ENCODE measurements at places on chromosomes 12 and 14.

DNA sequence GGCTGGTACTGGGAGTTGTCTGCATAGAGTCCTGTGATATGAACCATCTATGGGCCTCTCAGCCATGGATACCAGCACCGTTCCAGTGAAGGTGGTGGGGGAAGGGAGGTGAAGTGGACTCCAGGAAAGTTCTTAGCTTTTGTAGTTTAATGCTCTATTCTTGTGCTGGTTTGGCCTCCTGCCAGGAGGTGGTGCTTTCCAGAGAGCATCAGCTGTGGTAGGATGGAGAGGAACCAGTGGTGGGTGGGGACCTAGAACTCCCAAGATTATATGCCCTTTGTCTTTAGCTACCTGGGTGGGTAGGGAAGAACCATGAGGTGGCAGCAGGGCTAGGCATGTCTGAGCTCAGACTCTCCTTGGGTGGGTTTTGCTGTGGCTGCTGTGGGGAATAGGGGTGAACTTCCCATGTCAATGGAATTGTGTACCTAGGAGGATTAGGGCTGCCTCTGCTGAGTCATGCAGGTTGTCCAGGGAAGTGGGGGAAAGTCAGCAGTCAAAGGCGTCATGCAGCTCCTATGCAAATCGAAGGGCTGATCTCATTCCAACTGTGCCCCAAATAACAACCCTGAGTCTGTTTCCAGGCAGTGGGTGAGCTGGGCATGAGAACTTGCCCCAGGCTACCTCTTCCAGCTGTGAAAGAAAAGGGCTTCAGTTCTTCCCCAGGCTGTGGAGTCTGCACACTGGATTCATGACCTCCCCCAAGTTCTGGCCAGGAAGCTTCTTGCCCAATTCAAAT, 14.2 kb downstream of the GZMH start:
- DNase-seq = no peak

GRCh38 chr12:6316921-6317692, 6.6 kb downstream of the PLEKHG6 start:
- no peak for DNase-seq

DNA sequence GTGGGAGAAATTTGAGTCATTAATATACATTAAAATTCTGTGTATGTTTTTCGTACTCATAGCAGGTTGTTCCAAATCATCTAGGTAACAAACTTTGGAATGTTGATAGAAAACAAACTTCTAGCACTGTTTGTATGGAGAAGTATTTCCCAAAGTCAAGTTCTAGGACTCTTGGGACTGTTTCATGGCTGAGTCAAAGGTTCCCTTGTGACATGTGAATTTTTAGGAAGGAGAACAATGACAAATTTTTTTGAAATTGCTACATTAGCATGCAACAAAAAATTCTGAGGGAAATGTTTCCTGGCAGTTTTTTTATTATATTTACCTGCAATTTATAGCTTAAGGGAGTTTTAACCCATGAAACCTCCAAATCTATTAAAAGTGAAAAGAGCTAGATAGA, 73.8 kb downstream of the RASSF8 start:
- no peak for DNase-seq

- DNase-seq = no peak
These were observed 11.5 kb downstream of the COL2A1 start for GRCh38 chr12:47992776-47993175.

DNA sequence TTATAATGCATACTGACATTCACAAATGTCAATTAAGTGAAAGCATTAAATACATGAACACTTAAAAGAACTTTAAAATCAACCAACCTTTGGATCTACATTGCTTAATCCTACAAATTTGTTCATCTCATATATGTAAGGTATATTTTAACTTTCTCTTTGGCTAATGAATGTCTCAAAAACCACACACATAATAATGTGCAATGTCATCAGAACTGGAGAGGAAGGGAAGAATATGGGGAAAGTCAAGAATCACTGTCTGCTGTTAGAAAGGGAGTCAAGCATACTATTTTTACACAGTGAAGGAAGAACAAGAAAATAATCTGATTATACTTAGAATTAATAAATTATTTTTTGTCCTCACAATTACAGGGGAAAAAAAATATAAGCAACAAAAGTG, 4.9 kb downstream of the GMFB start:
- no peak for DNase-seq

- DNase-seq = no peak
These were observed 448.2 kb upstream of the TBX3 start for GRCh38 chr12:115132145-115132544.

DNA sequence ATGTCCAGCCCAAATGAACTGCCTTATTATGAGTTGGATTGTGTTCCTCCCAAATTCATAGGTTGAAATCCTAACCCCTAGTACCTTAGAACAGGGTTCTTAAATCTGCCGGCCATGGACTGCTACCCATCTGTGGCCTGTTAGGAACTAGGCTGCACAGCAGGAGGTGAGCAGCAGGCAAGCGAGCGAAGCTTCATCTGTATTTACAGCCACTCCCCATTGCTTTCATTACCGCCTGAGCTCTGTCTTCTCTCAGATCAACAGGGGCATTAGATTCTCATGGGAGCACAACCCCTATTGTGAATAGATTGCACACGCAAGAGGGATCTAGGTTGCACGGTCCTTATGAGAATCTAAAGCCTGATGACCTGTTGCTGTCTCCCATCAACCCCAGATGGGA, 9.8 kb upstream of the EML5 start:
- DNase-seq = no peak

GRCh38 chr14:33978892-33979612, 28.2 kb upstream of the EGLN3 start:
- DNase-seq = no peak

- no peak for DNase-seq
These were observed 1119.1 kb upstream of the ATXN7L3B start for GRCh38 chr12:73418541-73418940.

- no peak for DNase-seq
These were observed 1.1 kb upstream of the ARG2 start for GRCh38 chr14:67618617-67619063.

DNA sequence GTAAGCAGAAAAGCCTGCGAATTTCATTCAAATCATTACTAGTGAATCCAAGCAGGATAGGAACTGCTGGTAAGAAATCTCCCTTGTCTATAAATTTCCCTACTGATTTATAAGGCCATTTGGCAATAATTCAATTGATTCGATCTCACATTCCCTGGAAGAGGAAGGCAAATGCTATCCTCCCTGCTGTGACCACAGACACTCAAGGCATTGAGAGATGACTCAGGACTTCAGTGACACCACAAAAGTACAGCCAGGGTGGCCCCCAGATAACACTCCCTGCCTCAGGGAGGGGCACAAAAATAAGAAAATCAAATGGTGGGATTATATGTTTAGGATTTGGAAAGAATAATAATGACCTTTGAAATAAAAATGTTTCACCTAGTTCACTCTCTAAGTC, 162.7 kb downstream of the GRIP1 start:
- no peak for DNase-seq

- no peak for DNase-seq
These were observed 18.7 kb upstream of the HDAC7 start for GRCh38 chr12:47838286-47838931.

DNA sequence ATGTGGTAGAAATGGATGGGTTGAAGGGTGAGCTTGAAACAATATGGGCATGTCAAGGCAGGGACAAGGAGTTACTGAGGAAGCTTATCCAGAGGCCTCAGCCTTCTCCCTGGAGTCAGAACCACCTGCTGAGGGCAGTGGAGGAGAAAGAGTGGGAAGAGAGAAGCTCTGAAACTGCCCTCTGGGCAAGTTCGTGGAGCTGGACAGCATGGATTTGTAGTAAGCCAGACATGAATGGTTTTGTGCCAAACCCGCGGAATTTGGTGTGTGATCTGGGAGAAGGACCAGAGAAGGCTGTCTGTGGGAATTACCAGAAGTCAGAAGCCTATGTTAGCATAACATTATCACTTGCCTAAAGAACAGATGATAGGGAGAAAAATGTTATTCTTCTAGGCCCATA, 164.8 kb downstream of the SLC41A2 start:
- no peak for DNase-seq

DNA sequence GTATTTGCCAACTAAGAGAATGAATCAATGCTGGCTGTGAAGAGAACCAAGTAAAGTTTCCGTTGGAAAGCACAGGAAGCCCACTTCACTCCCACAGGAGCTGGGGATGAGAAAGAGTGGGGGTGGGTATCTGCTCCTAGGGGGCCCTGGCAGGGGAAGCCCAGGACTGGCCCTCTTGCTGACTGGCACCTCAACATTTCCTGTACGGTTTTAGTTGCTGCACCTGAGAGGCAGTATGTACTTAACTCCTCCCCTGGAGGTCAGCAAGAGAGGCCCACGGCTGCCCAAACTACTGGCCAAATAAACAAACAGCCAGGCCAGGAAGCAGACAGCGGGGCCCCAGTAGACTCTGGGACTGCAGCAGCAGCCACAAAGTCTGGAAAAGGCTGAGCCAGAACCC, 33.8 kb upstream of the VWF start:
- no peak for DNase-seq

GRCh38 chr12:129949651-129950050, 45.8 kb upstream of the TMEM132D start:
- no peak for DNase-seq

- DNase-seq = no peak
These were observed 10.2 kb upstream of the EDDM3B start for GRCh38 chr14:20757965-20758364.

DNA sequence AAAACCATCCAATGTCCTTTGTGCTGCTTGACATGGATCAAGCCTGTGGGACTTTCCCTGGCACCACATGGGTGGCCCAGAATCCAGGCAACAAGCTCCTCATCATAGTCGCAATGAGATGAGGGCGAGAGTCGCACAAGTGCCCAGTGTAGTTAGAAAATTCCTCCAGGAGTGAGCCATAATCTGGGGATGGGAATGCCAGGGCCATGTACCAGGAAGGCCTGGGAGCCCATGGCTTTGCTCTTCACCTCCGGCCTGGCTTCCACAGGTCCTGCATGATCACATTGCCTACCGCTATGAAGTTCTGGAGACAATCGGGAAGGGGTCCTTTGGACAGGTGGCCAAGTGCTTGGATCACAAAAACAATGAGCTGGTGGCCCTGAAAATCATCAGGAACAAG, 33.9 kb downstream of the DYRK4 start:
- DNase-seq = no peak

DNA sequence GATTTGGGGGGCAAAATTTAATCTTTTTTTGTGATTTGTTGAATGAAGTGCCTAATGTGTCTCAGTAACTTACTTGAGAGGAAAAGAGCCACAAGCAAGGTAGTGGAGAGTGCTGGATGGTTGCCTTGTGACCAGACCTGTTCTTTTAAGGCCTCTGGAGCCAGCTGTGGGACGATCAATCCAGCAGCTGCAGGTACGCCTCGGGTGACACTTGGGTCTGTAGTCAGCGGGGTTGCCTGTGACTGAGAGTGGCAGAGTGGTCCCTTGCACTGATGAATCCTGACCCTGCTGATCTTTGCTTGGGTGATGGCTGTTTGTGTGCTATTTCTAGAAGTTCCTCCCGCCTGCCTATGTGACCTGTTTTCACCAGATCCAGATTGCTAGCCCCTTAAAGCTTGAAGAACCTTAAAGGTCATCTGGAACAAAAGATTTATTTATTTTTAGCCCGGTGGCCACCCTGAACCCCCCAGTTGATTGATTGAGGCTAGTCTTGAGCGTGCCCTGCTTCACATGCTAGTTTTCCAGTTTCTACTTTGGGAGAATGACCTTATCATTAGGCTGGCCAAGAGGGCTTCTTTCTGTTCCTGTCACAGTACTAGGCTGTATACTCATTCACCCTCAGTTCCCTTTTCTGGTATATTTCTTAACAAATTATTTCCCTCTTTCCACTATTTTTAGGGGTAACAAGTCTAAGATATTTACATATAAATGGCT, 23.2 kb downstream of the PRKCH start:
- DNase-seq = no peak

- DNase-seq = no peak
These were observed 4.4 kb upstream of the CRACR2A start for GRCh38 chr12:3757261-3757660.

DNA sequence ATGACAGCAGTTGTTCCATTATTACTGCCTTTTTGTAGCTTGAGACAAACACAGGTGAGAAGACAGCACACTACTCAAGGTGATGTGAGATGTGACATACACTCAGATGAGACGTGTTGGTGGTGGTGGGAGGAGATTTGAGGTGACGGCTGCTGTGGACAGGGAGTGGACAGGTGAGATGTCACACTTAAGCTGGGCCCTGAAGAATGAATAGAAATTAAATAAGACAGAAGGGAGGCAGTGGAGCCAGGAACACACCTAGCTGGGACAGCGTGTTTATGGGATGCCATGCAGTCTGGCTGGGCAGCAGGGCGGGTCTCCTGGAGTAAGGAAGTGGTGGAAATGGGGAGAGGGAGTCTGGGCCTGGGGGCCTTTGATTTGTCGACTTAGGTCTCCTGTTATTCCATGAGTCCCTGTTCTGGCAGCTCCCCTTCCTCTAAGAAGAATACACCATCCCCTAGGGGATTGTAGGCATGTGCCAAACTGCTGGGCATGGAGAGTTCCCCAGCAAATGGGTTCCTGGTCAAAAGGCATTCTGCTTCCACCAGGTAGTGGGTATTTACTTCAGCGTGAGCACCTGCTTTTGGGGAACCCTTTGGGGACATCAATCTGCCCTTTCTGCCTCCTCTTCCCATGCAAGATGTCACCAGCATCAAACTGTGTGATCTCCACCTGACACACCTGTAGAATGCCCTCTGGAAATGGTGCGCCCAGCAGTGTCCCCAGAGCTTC, 71.2 kb upstream of the ESRRB start:
- no peak for DNase-seq

GRCh38 chr12:98437166-98437565, 78.2 kb upstream of the TMPO start:
- no peak for DNase-seq

- no peak for DNase-seq
These were observed 34.8 kb downstream of the PLXNC1 start for GRCh38 chr12:94182986-94183707.

DNA sequence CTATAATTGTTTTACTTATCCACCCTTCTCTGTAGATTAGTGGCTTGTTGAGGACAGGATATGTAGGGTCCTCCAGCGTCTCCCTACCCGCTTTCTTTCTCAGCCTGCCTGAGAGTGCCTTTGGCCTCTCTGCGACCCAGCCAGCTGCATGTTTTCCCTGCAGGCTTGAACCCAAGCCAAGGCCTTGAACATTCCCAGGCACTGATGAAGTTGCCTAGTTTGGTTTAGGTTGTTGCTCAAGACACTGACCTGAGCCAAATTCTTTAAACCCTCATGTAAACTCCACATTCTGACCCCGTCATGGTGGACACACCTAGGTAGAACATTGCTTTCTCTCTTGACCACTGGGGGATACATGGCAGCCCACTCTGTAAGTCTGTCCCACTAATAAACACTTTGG, 33.4 kb upstream of the TXNRD1 start:
- no peak for DNase-seq

GRCh38 chr14:68198713-68199495, 379.3 kb downstream of the RAD51B start:
- no peak for DNase-seq

DNA sequence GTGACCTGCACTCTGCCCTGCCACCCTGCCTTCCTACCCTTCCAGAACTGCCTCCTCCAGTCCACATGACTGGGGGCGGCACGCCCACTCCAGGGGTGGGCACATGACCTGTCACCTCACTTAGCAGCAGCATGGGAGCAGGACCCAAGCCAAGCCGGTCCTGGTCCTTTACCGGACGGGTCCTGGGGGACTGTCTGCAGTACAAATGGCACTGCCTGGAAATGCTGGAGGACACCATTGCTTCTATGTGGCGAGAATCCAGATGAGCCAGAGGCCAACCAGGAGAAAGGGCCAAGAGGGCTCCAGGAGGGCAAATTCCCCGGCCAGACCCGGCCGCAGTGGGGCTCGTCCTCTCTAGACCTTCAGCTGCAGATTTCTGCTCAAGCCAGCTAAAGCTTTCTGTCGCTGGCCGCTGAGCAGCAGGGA, 33.1 kb downstream of the ITPK1 start:
- DNase-seq = no peak
